ENCODE measurements at places on chromosomes 7 and 10.

DNA sequence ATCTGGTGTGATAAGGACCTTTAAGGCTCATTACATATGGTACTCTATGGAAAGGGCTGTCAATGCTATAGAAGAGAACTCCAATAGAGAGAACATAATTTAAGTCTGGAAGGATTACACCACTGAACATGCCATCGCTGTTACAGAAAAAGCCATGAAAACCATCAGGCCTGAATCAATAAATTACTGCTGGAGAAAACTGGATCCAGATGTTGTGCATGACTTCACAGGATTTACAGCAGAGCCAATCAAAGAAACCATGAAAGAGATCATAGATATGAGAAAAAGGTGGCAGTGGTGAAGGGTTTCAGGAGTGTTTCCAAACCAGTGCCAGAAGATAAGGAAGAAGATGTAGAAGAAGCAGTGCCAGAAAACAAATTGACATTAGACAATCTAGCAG, 18.9 kb upstream of the GPR22 start:
- no peak for DNase-seq

DNA sequence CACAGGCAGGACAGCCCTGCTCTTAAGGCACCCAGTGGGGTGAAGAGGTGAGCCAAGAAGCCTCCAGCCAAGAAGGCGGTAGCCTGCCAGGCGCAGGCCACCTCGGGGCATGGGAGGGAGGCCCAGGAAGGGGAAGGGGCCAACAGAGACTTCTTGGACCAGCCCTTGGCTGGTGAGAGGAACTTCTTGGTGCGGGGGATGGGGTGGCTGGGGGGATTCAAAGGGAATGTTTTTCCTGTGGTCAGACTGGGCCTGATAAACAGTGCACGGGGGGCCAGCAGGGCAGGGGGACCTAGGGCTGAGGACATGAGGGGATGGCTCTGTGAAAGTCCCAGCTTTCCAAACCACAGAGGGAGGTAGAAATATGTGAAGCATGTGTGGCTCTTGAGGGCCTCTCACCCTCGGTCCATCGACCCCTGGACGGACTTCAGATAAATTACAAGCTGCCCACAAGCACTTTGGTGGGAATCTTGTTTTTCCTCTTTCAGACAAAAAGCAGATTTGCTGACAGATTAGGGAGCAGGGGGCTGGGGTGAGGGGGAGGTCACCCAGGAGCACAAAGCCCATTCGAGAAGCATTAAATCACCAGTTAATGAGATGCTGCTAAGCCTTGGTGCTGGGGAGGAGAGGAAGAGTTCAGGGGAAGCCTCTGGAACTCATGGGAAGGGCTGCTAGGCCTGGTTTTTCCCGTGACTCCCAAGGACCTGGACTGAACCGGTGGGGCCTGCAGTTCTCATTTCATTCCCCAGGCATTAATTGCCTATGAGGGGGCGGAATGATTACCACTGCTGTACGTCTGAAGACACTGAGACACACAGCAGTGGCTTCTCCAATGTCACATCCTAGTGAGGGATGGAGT, 11.3 kb downstream of the CRYGN start:
- DNase-seq = no peak

DNA sequence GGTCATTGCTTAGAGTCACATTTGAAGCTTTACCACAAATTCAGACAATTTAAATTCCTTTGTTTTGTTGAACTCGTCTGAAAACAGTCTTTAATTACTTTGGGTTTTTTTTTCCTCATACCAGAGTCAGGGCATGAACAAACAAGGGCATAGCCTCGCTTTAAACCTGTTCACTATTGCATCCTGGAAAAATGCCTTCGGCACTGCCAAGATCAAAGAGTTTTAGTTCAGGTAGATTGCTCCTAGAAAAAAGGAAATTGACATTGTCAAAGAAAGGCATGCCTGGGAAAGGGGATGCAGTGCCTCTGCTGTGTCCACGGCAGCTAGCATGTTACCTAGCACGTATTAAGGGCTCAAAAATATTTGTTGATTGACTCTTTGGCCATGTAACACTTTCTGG, 235.1 kb downstream of the ARHGAP21 start:
- no peak for DNase-seq

DNA sequence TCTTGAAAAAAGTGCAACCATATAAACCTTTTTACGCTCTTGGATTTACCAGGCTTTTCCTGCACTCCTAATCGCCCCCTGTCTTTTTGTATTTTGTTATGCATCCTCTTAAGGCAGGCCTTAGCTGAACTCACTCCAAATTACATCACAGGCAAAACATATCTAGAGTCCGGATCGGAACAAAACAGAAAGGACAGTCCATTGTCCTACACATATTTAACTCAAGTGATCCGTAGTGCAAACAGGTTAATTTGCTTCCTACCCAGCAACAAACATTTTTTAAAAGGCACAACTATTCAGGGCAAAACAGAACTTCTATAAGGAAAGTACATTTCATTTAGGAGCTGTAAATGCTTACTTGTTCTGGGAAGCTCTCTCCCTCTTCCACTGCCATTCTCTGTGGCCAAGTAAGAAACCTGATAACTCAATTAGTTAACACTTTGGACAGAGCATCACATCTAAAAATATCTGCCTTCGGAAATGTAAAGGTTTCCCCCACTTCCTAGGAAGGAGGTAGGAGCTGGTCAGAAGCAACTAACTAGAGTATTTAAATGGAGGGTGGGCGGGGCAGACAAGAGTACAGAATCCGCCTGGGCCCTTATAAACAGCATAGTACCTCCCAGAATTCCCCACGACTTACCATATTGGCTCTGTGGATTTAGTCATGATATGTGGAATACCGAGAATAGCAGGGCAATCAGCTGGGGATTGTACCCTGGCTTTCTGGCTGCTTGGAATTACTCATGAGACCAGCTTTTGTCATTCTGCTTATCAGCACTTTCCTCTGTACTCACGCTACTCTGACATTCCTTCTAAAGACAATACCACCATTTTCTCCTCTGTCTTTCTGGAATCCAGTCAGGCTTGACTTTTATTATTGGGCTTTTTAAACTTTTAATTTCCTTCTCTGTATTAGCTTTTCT, 89.5 kb downstream of the ANK3 start:
- no peak for DNase-seq

- DNase-seq = no peak
These were observed 147.9 kb downstream of the AHR start for GRCh38 chr7:17446340-17446739.

GRCh38 chr7:26616235-26616634, 248.2 kb downstream of the SKAP2 start:
- DNase-seq = no peak

GRCh38 chr10:102268375-102268888, 23.1 kb downstream of the GBF1 start:
- DNase-seq = no peak

DNA sequence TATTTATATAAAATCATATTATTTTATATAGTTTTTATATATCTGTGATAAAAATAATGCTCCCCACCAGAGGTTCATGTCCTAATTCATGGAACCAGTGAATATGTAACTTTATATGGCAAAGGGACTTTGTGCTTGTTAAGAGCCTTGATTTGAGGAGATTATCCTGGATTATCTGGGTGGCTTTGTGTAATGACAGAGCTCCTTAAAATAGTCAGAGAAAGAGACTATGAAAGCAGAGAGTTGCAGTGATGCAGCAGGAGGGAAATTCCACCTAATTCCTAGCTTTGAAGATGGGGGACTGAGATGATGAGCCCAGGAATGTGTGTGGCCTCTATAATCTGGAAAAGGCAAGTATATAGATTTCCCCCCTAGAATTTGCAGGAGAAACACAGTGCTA, 1034.2 kb upstream of the C7orf33 start:
- DNase-seq = no peak

DNA sequence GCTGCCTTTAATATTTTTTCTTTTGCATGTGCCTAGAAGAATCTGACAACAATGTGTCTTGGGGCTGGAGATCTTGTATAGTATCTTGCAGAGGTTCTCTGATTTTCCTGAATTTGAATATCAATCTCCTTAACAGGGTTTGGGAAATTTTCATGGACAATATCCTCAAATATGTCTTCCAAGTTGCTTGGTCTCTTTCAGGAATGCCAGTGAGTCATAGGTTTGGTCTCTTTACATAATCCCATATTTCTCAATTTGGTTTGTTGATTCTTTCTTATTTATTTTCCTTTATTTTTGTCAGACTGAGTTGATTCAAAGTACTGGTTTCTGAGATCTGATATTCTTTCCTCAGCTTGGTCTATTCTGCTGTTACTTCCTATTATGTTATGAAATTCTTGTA, 208.7 kb upstream of the GLI3 start:
- no peak for DNase-seq

DNA sequence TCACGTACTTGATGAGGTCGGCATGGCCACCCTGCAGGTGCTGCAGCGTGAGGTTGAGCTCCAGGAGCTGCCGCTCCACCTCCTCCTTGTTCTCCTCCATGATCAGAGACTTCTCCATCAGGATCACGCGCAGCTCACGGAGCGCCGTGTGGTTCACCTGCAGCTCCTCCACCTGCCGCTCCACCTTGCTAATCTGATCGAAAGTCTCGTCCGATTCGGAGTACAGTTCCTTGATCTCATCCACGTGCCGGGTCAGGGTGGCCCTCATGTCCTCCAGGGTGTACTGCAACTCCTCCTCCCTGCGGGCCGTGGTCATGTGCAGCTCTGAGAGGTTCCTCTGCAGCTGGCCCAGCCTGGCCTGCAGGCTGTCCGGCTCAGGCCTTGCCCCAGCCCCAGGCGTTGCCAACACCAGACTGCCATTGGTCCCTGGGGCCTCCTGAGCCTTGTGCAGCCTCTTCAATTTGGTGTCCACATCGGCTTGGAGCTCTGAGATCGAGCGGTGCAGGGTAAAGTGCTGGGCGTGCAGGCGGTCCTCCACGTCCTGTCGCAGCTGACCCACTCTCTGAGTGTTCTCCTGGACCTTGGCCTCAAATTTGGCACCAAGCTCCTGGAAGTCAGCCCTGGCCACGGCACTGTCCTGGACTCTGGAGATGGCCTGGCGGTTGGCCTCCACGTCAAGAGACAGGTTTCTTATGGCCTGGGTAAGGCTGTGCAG, 13.9 kb downstream of the MMRN2 start:
- DNase-seq = no peak

- DNase-seq = no peak
These were observed 3.2 kb upstream of the EEPD1 start for GRCh38 chr7:36149694-36150452.

DNA sequence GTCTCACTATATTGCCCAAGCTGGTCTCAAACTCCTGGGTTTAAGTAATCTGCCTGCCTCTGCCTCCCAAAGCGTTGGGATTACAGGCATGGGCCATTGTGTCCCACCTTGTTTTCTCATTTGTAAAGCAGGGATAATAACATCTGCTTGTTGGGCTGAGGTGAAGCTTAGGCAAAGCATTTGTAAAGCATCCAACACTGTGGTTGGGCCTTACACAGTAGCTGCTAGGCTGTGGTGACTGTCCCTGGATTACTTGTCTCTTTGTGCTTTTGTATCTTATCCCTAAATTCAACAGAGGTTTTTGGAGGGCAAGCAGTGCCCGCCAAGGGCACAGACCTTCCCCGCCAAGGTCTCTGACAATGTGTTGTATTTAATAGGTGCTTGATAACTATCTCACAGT, 14.3 kb downstream of the HKDC1 start:
- DNase-seq = no peak

- DNase-seq = no peak
These were observed 285.9 kb downstream of the LRMDA start for GRCh38 chr10:75717126-75717916.

DNA sequence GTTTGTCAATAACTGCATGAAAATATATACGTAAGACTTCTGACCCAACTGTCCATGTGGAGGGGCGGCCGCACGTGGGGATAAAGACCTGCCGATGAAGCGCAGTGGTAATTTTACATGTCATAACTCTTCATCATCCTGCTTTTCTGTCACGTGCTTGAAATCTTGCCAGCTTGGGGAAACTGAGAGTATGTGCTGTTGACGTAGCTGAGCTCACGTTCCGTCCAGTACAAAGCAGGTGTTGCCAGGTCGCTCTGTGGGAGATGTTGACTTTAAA, 105.1 kb downstream of the INPP5A start:
- no peak for DNase-seq

DNA sequence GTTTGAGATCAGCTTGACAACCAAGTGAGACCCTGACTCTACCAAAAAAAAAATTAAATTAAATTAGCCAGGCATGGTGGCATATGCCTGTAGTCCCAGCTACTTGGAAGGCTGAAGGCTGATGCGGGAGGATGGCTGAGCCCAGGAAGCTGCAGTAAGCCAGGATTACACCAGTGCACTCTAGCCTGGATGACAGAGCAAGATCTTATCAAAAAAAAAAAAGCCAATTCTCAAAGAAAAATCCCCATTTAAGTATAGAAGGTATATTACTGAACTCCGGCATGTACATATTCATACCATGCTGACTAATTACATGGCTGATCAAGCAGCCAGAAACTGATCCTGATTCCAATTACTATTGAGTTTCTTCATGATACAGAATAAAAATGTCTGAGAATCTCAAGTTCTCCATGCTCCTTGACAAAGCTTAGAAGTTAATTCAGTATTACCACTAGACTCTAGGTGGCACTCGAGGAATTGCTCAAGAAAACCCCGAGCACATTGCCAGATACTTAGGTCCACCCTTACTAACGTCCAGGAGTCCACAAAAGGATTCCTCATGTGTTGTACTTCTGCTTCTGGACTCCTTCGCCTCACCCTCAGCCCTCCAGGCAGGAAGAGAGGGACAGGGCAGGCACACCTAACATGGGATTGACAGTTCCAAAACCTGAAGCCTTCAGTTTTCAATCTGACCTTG, 148.9 kb downstream of the PARD3 start:
- no peak for DNase-seq

GRCh38 chr10:60388116-60388625, 1.5 kb downstream of the ANK3 start:
- DNase-seq = no peak

DNA sequence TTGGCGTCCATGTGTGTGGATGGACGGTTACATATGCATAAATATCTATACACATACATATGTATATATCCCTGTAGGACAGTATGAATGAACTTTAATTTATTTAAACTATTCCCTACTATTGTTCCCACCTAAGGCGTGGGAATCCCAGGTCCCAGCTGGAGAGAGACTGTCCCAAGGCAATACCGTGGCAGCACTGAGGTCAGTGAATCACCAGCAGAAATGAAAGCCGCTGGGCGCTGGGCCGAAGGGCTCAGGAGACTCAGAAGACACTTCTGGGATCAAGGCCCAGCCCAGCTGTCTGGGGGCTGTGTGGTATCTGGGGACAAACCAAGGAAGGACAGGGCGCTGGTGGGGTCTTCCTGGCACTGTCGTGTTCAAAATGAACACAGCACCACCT, 49.6 kb upstream of the MYL10 start:
- DNase-seq = no peak

GRCh38 chr7:9890092-9890491, 1083.6 kb upstream of the PHF14 start:
- no peak for DNase-seq
